Stimulated activated CD4-positive, alpha-beta T cell treated with anti-CD3 and anti-CD28 coated beads, Interleukin-15, amount 100 ng/mL, for 48 hours (primary cell): ENCODE measurements at places on chromosomes 1 and 21.

DNA sequence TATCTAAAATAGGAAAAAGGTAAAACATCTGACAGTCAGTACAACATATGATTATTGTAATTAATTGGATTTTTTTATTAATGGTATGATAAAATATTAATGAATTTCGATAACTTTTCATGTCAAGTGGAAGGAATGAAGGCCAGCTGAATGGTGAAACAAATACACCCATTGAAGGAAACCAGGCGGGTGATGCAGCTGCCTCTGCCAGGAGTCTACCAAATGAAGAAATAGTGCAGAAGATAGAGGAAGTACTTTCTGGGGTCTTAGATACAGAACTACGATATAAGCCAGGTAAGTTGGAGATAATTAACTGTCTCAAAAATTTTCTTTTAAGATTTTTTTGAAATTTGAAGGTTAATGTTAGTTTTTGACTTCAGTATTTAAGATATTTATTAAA, 3.2 kb downstream of the SON start:
- DNase-seq = no peak

DNA sequence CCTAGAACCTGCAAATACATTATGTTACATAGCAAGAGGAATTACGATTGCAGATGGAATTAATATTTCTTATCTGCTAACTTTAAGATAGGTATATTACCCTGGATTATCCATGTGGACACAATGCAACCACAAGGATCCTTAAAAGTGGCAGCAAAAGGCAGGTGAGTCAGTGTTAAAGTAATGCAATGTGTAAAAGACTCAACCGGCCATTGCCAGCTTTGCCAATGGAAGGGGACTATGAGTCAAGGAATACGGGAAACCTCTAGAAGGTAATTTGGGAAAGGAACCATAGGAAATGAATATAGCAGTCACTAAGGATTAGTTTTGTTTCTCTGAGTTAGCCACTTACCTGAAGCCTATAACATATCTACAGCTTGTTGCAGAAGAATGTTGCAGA, 692.1 kb upstream of the ZP4 start:
- DNase-seq = no peak

GRCh38 chr1:220062629-220063028, 16.3 kb upstream of the EPRS1 start:
- no peak for DNase-seq

GRCh38 chr1:246261639-246262038, 245.4 kb downstream of the SMYD3 start:
- no peak for DNase-seq

DNA sequence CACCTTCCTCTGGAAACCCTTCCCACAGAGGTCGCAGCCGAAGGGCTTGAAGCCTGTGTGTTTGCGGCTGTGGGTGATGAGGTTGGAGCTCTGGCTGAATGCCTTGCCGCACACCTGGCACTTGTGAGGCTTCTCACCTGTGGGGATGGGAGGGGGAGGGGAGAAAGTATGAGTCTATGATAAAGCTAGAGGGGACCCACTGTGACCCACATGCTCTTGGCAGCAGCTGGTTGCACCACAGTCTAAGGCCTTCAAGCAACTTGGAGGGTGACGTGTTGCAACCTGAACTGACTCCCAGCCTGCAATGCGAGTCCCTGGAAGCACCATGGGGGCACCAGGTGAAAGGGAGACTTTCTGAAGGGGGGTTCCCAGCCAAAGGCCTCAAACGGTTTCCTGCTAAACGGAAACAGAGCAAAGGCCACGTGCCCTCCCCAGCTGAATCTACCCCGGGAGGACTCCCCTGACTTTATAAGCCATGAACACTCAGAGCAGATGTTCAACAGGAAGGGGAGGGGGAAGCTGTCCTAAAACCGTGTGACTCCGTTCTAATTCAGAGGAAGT, 10.6 kb downstream of the GFI1 start:
- DNase-seq = peak; percentile 45

- no peak for DNase-seq
These were observed 2.0 kb downstream of the ARHGEF16 start for GRCh38 chr1:3456449-3456963.

GRCh38 chr1:54309631-54310366, 96.4 kb downstream of the SSBP3 start:
- DNase-seq = no peak

GRCh38 chr1:86779308-86780191, 75.2 kb downstream of the SH3GLB1 start:
- no peak for DNase-seq
